ENCODE measurements at places on chromosomes 5 and 9.

DNA sequence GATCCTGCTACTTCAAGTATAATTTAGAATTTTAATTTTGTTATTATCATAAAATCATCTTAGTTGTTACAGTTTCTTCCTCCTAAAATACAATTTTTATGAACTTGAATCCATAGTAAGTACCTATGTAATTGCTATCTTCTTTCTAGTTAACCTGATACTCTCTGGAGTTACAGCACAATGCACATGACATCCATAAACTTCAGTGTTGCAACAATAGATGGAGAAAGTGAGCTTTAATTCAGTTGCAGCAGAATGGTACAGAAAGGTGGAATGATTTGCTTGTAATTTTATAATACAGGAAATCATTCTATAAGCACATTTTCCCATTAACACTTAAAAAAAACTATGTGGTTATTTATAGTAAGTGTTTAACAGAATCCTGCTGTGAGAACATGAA, 372.0 kb downstream of the CDH9 start:
- no peak for DNase-seq

GRCh38 chr5:78574731-78575161, 73.8 kb downstream of the LHFPL2 start:
- DNase-seq: no peak

- DNase-seq: no peak
Observed at GRCh38 chr5:171390883-171391677, 3.4 kb downstream of the NPM1 start.

GRCh38 chr5:41270423-41271251, 57.3 kb upstream of the C6 start:
- DNase-seq: peak; percentile 58

DNA sequence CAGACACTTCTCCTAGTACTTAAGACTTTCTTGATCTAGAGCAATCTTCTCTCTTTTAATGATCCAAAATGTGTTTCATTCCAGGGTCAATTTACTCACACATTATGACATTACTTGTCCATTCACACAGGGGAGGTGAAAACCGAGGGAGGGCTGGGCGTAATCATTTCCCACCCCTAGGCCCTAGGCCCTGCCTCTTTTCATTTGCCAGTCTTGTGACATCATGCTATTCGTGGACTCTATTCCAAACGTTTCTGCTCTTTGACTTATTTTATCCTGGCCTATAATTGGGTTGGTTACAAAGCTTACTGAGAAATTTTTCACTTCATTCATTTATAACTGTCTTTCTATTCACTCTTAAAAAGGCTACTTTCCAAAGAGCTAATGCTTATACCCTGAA, 2.4 kb downstream of the DCAF12 start:
- DNase-seq: no peak

- DNase-seq: peak; percentile 46
Observed at GRCh38 chr9:133726401-133727276, 11.5 kb downstream of the SARDH start.

DNA sequence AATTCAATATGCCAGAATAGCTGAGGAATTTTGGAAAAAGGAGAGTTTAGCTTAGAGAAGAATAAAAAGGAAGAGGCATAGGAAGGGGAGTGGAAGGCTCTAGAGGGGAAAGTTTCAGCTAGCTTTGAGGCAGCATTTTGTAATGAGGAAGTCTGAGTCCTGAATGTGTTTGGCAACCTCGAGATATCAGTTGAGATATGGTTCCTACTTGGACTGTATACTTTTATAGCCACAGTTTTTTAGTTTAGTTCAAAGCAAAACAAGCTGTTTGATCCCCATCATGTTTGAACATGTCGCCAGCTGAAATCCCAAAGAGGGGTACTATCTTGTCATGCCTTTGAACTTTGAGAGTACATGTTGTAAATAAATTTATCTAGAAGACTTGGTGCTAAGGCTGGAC, 559.0 kb upstream of the FTMT start:
- no peak for DNase-seq

DNA sequence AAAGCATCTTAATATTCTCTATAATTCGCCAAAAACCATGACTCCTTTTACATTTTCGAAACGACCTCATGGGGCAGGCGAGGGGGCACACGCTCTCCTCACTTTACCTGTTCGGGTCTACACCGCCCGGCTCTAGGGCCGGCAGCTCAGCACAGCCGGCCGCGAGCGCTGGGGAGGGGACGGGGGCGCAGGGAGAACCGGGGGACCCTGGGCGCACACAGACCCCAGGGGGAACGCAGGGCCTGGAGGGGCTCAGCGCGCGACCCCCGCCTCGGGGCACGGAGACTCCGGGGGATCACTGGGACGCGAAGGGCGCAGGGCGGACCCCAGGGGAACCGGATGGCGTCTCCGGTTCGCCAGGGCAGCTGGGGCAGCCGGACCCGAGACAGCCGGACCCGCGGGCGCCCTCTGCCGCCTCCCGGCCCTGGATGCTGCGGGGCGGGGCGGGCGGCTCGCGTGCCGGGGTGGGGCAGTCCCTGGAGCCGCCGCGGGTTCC, at the start of gene AHRR:
Gene AHRR, plus strand, starts transcription at position 485 of the 496 bp plus-strand sequence. CDS start 22,189 bp downstream, outside the sequence.
- peak; percentile 52 for DNase-seq

DNA sequence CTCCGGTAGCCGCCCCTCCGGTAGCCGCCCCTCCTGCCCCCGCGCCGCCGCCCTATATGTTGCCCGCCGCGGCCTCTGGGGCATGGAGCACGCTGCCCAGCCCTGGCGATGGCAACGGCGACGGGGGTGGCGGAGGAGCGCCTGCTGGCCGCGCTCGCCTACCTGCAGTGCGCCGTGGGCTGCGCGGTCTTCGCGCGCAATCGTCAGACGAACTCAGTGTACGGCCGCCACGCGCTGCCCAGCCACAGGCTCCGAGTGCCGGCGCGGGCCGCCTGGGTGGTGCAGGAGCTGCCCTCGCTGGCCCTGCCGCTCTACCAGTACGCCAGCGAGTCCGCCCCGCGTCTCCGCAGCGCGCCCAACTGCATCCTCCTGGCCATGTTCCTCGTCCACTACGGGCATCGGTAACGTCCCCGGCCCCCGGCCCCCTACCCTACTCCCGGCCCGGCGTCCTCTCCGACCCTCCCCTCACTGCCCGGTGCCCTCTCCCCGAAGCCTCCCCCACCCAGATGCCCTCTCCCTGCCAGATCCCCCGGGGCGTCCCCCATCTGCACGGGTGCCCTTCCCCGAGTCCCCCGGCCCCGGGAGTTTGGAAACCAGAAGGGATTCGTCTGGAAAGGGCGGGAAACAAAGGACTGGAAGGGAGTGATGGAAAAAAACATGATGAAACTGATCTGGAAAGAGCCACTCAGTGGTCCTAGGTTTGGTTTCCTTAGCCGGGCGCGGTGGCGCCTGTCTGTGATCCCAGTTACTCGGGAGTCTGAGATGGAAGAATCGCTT, 417 bp downstream of the SRD5A1 start:
- DNase-seq: peak; percentile 32

DNA sequence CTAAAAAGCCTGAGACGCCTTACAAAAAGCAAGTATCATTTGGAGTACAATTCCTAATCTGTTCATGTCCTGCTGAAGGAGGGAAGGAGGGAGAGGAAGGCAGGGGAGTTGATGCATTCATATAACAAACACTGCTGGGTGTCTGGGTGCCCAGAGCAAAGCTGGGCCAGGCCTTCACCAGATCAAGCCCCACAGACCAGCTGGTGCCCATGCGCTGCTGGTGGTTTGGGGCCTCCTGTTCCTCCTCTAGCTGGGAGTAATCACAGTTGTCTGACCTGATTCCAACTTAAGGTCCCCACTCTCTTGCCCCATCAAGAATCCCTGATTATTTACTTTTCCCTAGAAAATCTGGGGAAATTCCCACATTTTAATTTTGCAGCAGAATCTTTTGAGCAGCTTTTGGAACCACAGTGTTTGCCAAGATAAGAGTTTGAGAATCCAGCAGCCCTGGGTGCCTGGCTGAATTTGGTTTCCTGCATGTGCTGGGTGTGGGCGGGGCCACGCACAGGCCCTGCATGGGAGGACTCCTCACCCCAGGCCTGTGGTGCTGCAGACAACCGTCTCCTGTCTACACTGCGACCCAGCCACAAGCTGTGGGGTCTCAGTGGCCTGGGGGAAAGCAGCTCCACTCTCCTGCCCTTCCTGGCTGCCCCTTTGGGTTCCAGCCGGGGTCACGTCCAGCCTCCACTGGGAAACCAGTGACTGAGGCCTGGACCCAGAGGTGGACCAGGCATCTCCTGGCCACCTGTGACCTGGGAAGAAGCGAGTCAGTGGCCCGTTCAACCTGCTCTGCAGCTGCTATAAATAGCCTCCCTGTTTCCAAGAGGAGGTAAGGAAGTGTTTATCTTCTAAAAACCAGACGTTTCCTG, 47.5 kb downstream of the NEURL1B start:
- DNase-seq: peak; percentile 67

DNA sequence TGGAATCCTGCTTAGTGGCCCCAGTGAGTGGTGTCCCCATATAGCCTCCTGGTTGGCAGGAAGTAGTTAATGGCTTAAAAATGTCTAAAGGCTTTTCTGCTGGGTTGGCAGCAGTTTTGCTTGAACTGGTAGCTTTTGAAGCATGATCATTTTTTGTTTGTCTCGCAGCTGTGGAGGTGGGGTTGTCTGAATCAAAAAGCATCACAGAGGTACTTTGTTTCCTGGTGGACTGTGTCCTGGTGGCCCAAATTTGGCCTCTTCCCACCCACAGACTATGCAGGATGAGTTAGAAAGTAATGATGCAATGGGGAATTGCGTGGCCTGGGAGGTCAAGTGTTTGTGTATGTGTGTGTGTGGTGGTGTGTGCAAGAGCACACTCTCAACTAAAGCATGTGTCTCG, 322.7 kb downstream of the ARHGEF28 start:
- no peak for DNase-seq

Measured in mucosa of gallbladder (tissue), 1 donor.